ENCODE measurements at places on chromosomes 4 and X.
A peak's percentile ranks its signal among the peaks of the same experiment; 100 is the strongest.

- DNase-seq, result peak; percentile 18
Observed at GRCh38 chr4:75494563-75494962, 19.6 kb downstream of the RCHY1 start.

DNA sequence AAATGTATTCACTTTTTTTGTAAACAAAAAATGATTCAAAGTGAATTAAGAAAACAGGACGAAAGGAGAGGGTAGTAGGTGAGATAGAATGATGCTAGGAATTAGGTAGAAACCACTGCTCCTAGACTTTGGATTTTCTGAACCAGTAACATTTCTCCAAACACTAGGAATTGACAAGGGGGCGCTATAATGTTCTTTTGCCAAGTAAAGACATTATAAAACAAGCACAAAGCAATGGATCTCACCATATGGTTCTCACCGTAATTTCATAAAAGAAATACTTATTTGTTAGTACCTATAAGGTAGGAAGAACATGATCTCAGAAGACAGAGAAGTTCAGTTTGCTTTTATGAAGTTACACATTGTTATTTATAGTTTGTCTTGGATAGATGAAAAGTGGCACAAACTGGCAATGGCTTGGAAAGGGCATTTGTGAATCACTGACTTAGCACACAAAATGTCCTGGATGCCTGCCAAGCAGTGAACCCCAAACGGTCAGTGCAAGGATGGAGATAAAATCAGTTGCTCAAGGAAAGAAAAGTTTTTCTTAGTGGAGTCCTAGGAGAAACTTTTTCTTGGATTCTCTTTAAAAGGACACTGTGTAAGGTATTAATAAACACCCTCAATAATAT, 8.1 kb upstream of the TBC1D1 start:
- no peak for DNase-seq

- no peak for DNase-seq
Observed at GRCh38 chrX:96861218-96861617, 22.5 kb upstream of the RPA4 start.

DNA sequence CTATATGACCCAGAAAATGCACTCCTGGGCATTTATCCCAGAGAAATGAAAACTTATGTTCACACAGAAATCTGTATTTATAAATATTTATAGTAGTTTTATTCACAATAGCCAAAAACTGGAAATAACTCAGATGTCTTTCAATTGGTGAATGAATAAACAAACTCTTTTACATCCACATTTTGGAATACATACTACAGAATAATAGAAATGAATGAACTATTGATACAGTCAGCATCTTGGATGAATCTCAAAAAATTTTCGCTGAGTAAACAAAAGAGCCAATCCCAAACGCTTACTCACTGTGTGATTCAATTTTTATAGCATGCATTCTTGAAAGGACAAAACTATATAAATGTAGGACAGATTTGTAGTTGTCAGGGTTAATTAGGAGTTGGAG, 75.1 kb upstream of the HTR2C start:
- no peak for DNase-seq

DNA sequence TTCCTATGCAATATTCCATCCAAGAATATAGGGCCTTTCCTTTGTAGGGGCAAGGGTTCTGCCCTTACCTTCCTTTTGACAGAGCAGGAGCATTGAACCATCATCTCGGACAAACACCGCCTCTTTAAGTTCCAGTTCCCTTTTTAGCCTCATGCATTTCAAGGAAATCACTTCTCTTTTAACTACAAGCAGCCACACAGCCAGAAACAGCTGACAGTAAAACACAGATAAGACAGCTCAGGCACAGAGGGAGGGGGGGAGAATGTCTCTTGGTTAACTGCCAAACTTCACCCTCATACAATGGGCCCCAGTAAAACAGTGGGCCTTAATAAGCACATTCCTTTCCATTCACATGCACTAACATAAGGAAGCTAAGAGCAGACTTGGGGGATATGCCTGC, 648.3 kb downstream of the GABRG1 start:
- no peak for DNase-seq
